HFF-Myc (cell line): ENCODE measurements at places on chromosomes 5 and 9.

DNA sequence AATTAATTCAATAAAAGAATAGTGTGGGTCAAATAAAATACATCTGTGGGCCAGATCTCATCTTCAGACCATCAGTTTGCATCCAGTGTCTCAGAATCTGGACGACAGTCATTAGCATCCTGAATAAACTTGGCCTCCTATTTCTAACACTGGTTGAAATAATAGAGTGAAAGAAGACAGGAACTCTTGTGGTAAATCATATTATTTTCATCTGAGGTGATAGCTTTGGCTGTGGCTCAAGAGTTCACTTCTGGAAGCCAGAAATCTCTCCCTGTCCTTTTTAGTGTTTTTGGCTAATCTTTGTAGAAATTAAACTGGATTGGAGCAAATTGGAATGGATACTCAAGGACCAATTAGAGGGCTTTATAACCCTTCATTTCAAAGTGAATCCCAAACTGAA lies 63.4 kb upstream of the HMHB1 start:
- no peak for DNase-seq

GRCh38 chr5:121795511-121795910 lies 56.2 kb upstream of the FTMT start:
- DNase-seq, result no peak

GRCh38 chr9:23542438-23542837 lies 283.6 kb downstream of the ELAVL2 start:
- no peak for DNase-seq

DNA sequence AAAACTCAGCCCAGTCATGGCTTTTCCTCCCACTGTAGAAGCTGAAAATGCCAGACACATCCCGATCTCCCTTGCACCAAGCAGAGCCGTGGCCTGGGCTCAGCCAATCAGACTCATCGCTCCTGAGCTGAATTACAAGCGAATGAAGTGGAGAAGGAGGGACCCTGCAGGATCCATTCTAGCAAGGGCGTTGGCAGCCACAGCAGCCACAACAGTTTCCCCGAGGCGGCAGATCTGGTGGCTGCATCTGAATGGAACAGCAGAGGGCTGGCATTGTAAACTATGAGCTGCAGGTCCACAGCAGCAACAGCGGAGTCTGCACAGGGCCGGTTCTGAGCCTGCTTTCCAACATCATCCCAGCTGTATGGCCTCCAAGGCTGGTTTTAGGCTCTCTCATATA lies 23.8 kb downstream of the ALG2 start:
- DNase-seq, result no peak

- peak; percentile 93 for DNase-seq
Measured at GRCh38 chr5:150469718-150470469, 20.4 kb upstream of the RPS14 start.

DNA sequence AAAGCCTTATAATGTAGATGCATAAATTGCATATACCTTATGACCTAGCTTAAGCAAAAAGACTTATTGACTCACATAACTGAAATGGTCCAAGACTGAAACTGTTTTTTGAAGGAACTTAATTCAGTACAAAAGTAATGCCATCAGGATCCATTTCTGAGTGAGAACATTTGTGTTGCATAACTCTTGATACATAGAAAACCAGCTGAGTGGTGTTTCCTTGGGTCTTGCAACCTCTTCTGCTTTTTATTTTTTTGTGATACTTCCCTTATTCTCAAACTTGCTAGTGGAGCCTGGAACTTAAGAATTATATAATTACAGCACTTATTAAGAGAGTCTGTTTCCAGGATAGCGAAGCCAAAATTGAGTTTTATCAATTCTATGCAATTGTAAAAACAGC lies 272.0 kb downstream of the MAN2A1 start:
- no peak for DNase-seq

DNA sequence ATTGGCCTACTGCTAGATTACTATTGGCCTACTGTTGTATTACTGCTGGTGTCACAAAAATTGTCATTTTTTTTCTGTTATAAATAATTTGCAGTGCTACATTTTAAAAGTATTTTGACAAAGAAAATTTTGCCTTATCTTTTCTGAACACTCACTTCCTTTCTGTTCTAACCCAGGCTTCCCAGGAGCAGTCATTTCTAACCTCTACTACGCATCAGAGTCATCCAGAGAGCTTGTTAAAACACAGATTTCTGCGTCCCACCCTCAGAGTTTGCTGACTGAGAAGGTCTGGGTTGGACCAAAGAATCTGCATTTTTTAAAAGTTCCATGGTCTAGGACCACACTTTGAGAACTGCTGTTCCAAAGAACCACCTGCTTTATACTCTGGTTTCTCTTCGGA lies 306.1 kb downstream of the GLIS3 start:
- no peak for DNase-seq

GRCh38 chr9:135221951-135222631 lies 134.6 kb downstream of the OLFM1 start:
- no peak for DNase-seq

DNA sequence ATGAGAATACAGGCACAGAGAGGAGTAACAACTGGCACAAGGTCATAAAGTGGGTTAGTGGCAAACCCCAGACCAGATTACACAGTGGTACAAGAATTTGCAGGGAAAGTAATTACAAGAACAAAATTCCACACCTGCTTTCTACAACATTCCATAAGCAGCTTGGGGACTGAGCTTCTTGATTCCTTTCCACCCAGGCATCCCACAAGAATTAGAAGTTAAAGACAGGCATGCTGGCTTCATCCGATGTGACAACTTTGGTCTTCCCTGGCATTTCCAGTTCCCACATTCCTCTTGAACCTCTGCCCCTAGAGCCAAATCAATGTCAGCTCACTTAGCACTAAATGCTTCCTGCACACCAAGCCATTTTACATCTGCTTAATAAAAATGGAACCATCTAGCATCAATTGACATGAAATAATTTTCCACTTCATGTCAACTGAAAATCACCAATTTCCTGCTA lies 435.8 kb upstream of the PAPPA start:
- no peak for DNase-seq

DNA sequence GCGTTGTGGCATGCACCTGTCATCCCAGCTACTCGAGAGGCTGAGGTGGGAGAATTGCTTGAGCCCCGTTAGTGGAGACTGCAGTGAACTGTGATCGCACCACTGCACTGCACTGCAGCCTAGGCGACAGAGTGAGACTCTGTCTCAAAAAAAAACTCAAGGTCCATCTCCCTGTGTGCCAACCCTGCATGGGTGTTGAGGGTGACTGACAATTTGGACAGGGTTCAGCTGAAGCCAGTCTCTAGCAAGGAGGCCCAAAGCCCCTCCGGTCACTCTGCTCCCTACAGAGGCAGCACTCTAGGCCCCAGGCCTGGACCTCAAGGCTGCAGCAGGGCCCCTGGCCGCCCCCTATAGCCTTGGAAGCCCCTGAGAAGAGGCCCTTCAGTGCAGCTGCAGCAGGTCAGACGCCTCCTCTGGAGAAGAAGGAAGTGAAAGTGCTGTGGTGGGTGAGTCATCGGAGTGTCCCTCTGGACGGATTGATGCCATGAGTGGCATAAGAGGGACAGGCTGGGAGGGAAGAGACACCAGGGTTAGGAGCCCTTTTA lies 39.2 kb upstream of the NEK6 start:
- DNase-seq, result no peak

DNA sequence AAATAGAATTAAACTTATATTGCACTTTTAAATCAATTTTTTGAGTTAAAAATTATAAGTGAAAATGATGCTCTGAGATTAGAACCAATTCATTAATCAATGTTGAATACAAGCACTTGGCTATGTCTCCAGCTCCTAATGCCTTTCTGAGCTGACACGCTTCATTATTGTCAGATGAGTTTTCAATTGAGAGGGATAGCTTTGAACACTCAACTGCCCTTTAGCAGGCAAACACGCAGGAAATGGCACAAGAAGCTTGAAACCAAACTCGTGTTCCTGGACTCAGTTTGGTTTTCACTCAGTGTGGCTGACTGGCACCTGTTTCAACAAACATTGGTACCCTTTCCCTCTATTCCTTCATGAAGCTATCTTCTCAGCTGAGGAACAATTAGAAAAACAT lies 109.8 kb downstream of the MCTP1 start:
- no peak for DNase-seq

DNA sequence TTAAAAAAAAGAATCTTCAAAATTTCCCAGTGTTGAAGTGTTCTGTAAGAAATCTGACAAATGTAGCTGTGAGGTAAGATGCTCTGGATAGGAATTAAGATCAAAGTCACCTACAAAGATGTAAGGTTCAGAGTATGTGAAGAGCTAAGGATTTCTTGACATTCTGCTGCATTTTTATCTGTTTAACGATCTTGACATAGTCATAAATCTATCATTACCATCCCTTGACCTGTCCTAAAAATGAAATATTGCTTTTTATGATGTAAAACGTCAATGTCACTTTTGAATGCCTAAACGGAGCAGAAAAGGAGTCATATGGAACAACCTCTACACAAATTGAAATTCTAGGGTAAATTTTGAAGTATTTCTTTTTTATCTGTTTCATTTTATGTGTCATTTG lies 939.3 kb downstream of the CDH18 start:
- DNase-seq, result no peak

- no peak for DNase-seq
Measured at GRCh38 chr9:27511771-27512170, 12.3 kb upstream of the IFNK start.

DNA sequence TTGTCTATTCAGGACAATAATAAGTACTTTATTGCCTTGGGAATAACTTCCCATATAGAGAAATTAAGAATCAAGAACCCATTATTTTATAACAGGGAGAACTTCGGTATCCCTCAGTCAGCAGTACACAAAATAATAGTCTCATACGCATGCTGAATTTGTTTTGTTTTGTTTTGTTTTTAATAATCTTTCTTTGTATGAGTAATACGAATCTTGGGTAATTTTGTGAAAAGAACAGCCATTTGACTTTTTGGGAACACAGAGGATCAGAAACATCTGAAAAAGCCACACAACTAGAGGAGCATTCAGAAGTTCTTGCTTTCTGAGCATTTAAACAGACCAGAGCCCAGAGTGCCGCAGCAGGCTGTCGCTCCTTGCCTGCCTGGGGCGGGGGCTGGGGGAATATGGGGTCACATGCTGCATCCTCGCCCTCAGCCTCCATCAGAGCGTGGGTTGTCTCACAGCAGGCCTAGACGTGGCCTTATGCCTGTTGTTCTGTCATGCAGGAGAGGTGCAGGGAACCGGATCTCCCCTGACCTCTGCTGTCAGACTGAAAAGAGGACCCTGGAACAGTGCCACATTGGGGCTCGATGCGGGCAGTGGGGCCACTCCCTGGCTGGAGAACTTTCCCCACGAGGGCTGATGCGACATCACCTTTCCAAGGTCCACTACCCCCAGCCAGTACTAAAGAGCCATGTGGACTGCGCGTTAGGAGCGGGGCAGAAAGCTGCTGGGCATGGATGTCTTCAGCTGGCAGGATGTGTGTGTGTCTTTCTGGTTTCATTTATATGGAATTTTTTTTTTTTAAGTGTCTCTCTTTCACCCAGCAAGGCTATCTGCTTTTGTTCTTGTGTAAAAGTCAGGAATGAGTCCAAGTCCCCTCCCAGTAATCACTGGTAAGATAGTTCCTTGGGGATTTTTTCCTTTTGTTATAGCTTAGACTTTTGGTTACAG lies 133.4 kb upstream of the OTULINL start:
- DNase-seq, result peak; percentile 56

DNA sequence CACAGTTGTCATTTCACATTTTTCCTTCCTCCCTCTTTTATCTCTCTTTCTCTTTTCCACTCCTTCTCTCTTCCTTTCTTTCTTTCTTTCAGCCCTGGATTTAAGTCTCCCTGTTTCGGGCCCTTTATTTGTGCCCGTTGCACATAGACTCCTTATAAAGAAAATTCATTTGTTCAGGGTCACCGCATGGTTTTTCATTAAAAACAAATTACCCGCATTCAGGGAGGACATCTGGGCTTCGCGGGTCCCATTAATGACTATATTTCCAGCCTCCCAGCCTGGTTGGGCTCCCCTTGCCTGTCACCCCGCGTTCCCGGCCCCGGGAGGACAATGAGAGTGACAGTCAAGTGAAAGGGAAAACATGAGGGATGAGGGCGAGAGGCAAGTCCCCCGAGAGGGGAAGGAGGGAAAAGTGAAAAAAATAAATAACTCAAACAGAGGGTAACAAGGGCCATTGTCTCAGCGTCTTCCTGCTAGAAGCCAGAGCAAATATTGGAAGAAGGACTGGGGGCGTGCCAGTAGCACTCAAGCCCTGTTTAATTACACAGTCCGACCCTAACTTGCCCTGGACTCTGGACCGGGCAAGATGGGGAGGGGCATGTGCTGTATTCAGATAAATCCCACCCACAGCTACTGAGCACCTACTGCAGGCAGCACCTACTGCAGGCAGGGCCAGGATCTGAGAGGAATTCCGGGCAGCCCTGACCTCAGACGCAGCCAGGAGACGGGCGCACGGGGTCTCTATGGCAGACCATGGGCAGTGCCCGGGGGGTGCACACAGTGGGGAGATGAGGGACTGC lies 166.2 kb downstream of the PAX5 start:
- no peak for DNase-seq

GRCh38 chr5:17951392-17952169 lies 317.3 kb downstream of the TAF11L14 start:
- DNase-seq, result no peak

- DNase-seq, result peak; percentile 7
Measured at GRCh38 chr9:81317939-81318338, 371.4 kb downstream of the TLE1 start.

DNA sequence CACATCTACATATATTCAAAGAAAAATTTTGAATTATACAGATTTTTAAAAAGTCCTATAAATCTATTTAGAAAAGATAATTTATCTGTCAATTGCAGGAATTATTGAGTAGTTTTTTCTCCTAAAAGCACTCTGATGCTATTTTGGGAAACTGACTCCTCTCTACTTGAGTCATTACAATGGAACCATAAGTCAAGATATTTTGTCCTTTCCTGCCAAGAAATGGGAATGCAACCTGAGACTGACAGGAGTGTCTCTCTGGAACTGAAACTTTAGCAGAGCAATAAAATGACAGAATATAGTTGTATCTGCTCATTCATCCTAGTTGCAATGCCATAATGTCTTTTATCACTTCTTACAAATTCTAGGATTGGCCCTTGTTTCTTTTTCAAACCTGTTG lies 48.6 kb downstream of the CARTPT start:
- no peak for DNase-seq

GRCh38 chr5:142506756-142507155 lies 179.1 kb downstream of the FGF1 start:
- DNase-seq, result no peak

DNA sequence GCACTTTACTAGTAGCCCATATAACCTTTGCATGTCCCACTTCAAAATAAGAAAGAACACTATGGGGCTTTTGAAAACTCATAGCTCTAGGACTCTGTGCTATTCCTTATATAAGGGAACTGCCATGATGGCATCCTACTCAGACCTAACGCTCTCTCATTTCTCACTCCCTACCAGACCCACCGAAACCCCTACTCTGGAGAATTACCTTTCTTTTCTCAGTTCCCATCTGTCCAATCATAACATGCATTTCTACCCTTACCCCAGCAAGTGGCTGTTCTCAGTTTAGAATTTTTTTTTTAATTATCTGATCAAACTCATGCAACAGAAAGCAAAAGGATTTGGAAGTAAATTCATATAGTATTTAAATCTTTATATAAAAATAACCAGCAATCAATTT lies 27.3 kb downstream of the CARNMT1 start:
- DNase-seq, result no peak

- DNase-seq, result no peak
Measured at GRCh38 chr5:142806841-142807267, 36.7 kb downstream of the ARHGAP26 start.

- no peak for DNase-seq
Measured at GRCh38 chr5:54672871-54673270, 155.3 kb downstream of the SNX18 start.
